Inflammatory macrophage treated with lipopolysaccharide for 4 hours (primary cell): ENCODE measurements at places on chromosomes 1 and 21.

DNA sequence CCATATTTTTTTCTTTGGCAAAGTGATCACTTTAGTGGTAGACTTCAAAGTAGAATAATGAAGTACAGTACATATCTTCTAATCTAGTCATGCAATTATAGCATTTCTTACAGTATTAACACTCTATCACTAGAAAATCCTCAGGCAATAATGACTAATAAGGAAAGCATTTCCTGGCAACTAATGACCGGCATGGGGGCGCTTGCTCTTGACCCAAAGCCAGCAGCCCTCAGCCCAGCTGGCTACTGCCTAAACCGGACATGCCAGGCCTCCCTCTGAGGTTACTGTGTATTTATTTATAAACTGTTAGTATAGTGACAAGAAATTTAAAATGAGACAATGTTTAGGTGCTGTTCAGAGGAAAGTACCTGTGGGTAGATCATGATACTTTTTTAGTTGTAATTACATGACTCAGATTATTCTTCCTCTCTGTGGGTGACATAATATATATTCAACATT lies 633.8 kb downstream of the PTPRC start:
- no peak for DNase-seq

- DNase-seq = peak; percentile 9
Observed at GRCh38 chr1:205122489-205122882, 708 bp upstream of the RBBP5 start.

GRCh38 chr1:93344484-93344883 lies 1.2 kb upstream of the DR1 start:
- no peak for DNase-seq

DNA sequence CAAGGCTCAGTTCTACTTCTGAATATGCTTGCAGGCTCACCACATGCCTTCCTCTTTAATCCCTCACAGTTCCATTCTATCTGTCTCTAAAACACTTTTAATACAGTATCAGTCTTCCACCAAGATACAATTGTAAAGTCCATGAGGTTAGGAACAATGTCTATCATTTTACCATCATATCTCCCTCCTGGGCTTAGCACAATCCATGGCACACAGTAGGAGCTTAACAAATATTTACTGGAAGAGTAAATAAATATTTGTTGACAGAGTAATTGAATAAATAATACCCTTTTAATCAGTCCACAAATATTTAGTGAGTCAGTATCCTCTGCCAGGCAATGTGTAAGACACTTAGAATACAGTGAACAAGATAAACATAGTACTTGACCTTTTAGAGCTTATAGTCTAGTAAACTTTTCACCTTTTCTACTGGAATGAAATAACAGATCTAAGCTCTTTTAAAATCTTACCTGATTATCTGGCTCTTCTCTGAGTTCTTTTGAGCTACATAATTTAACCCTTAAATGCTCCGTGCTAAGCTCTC lies 12.7 kb upstream of the GADD45A start:
- no peak for DNase-seq

GRCh38 chr21:10627316-10627863 lies 106.0 kb downstream of the TPTE start:
- no peak for DNase-seq

- DNase-seq = no peak
Observed at GRCh38 chr1:203040513-203041275, 14.4 kb downstream of the PPFIA4 start.

DNA sequence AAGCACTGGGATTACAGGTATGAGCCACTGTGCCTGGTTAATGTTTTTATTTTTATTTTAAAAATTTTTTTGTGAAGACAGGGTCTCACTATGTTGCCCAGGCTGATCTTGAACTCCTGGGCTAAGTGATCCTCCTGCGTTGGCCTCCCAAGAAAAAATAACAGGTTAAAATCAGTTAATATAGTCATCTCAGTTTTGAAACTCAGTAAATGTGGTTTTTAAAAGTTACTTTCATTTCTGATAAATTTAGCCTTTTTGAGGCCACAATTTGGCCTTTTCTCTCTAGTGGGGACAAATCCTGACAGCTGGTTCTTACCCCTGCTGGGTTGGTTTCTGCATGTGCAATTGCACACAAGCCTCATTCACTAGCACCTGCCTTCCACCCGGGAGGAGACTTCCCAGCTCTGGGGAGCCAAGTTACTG lies 13.3 kb downstream of the PMF1 start:
- no peak for DNase-seq

- no peak for DNase-seq
Observed at GRCh38 chr1:22916471-22916820, 56.2 kb downstream of the LACTBL1 start.

DNA sequence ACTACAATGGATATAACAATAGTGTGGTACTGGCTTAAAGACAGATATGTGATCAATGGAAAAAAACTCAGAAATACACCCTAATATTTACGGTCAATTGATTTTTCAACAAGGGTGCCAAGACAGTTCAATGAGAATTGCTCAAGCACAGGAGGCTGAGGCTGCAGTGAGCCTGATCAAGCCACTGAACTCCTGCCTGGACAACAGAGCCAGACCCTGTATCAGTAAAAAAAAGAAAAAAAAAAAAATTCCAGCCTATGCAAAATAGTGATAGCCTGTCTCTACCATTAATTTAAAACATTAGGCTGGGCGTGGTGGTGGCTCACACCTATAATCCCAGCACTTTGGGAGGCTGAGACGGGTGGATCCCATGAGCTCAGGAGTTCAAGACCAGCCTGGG lies 70.0 kb downstream of the SLC27A3 start:
- DNase-seq = no peak

DNA sequence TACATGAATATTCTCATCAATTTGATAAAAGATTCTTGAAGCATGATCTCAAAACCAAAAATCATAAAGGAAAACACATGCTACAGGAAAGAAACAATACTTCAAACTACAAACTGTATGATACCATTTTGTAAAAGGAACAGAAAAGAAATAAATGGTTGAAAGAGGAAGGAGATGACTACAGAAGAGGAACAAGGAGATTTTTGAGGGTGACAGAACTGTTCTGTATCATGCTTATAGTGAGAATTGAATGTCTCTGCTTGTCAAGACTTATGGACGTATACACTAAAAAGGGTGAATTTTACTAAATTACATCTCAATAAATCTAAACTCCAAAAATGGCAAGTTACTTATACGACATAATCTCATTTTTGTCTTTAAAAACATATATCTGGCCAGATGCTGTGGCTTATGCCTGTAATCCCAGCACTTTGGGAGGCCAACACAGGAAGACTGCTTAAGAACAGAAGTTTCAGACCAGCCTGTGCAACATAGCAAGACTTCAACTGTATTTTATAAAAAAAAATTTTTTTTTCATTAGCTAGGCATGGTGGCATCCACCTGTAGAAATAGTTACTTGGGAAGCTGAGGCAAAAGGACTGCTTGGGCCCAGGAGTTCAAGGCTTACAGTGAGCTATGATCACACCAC lies 125.4 kb downstream of the EIF4G3 start:
- DNase-seq = peak; percentile 44

- peak; percentile 17 for DNase-seq
Observed at GRCh38 chr1:51044834-51045233, 57.2 kb upstream of the C1orf185 start.

DNA sequence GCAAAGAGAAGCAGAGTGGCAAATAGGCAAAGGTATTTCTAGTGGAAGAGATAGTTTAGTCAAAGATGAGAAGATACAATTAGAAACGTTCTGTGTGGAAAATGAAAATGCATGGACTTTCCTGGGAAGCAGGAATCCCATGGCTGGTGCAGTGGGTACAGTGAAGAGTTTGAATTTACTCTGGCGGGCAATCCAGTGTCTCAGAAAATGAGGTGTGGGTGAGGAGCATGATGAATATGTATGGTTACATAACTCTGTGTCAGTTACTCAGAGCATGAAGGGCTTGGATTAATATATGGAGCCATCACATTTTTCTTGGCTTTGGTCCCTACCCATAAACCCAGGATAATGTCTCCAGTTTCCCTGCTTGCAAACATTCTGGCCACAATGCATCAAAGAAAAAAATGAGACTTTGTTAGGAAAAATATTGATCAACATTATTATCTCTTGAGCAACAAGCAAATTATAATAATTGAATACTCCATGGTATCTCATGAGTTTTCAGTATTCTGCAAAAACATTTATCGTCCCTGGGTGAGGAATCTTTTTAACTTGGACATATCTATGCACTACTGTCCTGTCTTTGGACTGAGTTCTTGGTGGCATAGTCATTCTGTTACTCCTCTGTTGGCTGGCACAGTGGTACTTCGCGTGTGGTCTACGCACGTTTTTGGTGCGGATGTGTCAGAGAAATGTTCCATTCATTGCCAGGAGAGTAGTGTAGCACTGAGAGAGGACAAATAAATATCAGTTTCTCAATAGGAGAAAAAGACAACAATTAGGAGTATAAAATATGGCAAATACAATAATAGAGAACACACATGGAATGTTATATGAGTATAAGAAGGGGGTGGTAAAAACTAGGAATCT lies 173.7 kb upstream of the C1orf105 start:
- no peak for DNase-seq

DNA sequence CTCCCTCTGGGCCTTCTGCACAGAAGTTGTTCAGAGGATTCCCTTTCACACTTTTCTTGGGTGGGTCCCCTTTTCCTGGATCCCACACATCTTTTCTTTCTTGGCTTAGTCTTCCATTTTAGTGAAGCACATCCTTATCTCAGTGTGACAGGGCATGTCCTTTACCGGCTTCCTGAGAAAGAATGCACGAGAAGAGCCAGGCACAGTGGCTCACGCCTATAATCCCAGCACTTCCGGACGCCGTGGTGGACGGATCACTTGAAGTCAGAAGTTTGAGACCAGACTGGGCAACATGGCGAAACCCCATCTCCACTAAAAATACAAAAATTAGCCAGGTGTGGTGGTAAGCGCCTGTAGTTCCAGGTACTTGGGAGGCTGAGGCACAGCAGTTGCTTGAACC lies 22.1 kb upstream of the PSMB2 start:
- DNase-seq = no peak

DNA sequence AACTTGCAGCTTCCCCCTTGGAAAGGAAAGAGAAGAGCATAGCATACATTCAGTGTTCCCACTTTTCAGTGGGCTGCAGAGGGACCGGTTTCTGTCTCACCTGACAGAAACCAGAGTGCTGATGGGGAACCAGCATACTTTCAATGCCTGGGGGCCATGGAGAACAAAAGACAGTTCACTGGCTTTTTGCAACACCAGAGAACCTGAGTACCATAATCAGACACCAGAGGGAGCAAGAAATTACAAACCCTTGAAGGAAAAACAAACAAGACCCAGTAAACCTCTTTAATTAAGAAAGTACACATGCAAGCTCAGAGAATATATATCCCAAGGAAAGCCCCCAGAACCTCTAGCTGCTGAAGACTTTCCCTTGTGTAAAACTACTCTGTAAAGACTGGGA lies 51.1 kb downstream of the CSMD2 start:
- peak; percentile 1 for DNase-seq
